ENCODE measurements at places on chromosomes 4 and X. TPM values are rescaled to one million over a fixed set of nuclear protein-coding genes. Genes with fewer than 3 reads are reported as not detected.

The ATP1B4 gene
- total RNA-seq: not detected

The FGFBP1 gene
- total RNA-seq: not detected

The ADGRG4 gene
- not detected for total RNA-seq

The ADH4 gene
- total RNA-seq: not detected

The STS gene
- total RNA-seq: 1.6 TPM

The MYOZ2 gene
- not detected for total RNA-seq

The USP27X gene
- 2.2 TPM for total RNA-seq

GRCh38 chr4:41537292-41537890 lies 566 bp upstream of the LIMCH1 start:
- DNase-seq: no peak

DNA sequence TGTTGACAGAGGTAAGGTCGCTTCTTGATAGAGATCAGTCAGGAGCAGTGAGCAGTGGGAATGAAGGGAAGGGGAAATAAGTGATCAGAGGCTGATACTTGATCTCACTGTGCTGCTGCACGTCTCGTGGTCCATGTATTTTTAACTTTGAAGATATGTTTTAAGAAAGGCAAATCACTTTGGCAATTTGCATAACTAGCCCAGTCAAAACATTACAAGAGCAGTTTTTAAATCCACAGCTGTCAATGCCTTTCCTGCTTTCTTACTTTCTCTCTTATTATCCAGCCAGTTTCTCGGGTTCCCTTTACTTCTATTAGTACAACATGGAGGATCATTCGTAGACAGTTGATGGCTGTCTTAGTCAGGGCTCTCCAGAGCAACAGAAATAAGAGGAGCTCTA lies 472.8 kb downstream of the TMA16 start:
- no peak for DNase-seq

- DNase-seq: no peak
Measured at GRCh38 chr4:181897935-181898334, 345.3 kb upstream of the TENM3 start.

GRCh38 chr4:154406018-154406795 lies 85.4 kb downstream of the DCHS2 start:
- DNase-seq: no peak

- DNase-seq: peak; percentile 88
Measured at GRCh38 chr4:152536545-152537182, 772 bp upstream of the FBXW7 start.

DNA sequence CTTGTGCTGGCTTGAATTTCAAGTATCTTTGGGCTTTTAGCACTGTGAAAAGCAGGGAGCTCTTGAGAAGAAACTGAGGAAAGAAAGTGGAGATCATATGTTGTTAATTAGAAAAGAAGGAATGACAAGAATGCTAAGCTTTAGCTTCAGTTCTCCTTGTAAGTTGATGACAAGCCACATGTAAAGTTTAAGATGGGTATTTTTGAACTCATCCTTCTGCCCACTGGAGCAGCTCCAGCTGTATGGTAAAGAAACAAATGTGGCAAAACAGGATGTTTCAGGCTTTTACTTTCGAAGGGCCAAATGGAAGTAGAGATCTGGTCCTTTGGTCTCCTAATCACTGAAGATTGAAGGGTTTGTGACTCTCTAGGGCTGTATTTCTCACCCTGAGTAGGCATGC lies 137.8 kb downstream of the GUCY2F start:
- DNase-seq: no peak

DNA sequence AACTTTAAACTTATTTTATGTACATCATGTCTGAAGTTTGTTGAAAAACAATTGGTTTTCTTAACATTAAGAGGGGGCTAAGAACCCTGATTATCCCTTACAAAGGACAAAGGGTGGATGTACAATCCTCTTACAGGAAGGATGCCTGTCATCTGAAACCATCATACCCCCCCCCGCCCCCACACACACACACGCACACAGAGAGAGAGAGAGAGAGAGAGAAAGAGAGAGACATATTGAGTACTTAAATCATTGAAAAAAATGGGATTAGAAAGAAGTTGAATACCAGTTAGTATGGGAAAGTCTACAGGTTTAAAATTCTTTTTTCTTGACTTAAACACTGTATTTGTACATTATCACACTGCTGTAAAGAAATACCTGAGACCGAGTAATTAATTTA lies 10.9 kb upstream of the PGM2 start:
- no peak for DNase-seq

DNA sequence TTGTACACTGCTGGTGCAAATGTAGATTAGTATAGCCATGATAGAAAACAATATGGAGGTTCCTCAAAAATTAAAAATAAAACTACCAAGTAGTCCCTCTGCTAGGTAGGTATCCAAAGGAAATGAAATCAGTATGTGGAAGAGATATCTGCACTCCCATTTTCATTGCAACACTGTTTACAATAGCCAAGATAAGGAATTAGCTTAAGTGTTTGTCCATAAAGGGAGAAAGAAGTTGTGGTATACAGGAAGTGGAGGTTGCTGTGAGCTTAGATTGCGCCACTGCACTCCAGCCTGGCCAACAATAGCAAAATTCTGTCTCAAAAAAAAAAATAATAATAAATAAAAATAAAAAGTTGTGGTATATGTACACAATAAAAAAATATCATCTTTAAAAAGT lies 325.0 kb upstream of the EMCN start:
- DNase-seq: no peak

- no peak for DNase-seq
Measured at GRCh38 chr4:93317057-93317456, 511.5 kb upstream of the ATOH1 start.

GRCh38 chr4:15037923-15038541 lies 35.8 kb downstream of the CPEB2 start:
- no peak for DNase-seq

GRCh38 chr4:173270312-173271027 lies 63.7 kb downstream of the HMGB2 start:
- DNase-seq: no peak

- DNase-seq: no peak
Measured at GRCh38 chrX:21806691-21807090, 32.7 kb upstream of the MBTPS2 start.

- DNase-seq: no peak
Measured at GRCh38 chr4:174241162-174241561, 42.3 kb downstream of the FBXO8 start.
